HT1080 (cell line): ENCODE measurements at places on chromosomes 1 and 21.

DNA sequence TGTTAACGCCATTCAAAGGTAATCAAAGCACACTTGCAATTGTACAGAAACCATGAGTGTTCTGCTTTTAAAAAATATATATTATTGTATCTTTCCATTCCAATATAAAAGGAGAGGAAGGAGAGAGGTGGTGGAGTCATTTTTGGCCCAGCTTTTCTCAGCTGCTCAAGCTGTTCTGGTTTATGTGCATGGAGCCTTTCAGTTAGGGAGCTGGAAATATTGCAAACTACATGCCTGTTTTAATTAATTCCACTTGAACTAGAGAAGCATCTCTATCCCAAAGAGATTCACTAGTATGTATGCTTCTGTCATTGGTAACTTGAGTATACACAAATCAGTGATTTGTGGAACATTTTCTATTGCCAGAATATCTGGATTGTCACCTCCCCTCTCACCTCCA is 28.5 kb upstream of the C1orf105 start:
- DNase-seq = no peak

- no peak for DNase-seq
Observed at GRCh38 chr1:224064150-224064549, 49.8 kb upstream of the FBXO28 start.

DNA sequence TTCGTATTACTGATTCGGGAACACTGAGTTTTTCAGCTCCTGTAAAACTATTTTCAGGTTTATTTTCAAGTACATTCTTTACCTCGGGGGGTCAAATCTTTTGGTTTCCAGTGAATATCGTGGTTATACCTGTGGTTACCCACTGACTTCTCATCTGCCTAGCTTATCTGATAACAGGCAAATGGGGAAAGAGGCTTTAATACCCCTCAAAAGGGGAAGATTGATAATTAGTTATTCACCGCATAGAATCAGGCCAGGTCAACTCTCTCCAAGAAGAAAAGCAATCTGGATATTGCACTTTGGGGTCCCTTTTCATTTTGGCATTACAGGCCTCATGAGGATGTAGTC is 23.0 kb downstream of the RUNX1 start:
- DNase-seq = no peak

DNA sequence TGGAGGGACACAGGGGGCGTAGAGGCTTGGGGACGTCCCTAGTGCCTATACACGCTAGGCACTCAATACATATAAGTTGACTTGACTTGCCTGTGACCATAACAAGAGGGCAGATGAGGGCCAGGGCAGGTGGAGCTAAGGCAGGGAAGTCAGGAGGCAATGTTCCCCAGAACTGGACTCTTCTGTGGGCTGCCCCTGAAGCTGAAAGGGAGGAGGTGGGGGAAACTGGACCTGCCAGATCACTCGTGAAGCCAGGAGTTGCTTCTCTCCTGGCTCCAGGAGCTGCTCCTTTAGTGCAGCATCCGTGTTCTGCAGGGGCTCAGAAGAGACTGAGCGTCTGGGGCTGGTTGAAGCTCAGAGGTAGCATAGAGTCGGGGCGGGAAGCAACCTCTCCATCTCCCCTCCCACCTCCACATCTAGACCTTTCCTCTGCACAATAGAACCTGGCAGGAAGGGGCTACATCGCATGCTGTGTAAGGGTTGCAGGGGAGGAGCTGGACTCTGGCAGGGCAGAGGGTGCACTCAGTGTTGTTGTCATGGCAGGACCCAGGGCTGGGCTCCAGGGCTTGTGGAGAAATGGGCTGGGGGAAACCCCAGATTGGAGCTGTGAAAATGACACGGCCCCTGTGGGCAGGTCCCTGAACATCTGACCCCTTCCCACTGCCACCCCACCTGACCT is 2.9 kb upstream of the SEMA4A start:
- no peak for DNase-seq

GRCh38 chr1:153371231-153371630 is 4.2 kb downstream of the S100A12 start:
- no peak for DNase-seq

GRCh38 chr1:189960769-189961168 is 516.9 kb downstream of the BRINP3 start:
- DNase-seq = no peak

- no peak for DNase-seq
Observed at GRCh38 chr1:23438545-23438944, 14.0 kb upstream of the TCEA3 start.

DNA sequence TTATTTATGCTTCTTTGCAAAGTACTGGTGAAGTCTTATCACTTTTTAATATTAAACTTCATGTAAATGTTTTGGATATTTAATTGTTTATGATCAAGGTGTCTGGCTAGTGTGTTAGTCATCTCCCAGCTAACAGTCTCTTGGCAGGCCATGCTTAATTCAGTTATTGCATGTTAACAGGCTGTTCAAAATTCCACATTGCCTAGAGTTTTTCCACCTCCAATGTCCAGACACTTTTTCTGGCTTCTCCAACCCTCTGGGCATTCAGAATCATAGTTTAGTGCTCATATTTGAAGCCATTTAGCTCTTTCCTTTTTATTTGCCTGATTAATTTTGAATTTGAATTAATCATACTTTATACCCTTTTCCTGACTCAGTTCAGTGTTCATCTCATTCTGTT is 69.2 kb downstream of the OLFML2B start:
- no peak for DNase-seq
